Activated CD4-positive, alpha-beta T cell treated with anti-CD3 and anti-CD28 coated beads, Interleukin-2, amount 10 ng/mL, durations not matched to agents 7 days and 5 days (primary cell): ENCODE measurements at places on chromosomes 13 and 19. TPM values are rescaled to one million over a fixed set of nuclear protein-coding genes. Genes with fewer than 3 reads are reported as not detected.

GRCh38 chr13:48839171-48839570 is 136.5 kb upstream of the FNDC3A start:
- no peak for DNase-seq

DNA sequence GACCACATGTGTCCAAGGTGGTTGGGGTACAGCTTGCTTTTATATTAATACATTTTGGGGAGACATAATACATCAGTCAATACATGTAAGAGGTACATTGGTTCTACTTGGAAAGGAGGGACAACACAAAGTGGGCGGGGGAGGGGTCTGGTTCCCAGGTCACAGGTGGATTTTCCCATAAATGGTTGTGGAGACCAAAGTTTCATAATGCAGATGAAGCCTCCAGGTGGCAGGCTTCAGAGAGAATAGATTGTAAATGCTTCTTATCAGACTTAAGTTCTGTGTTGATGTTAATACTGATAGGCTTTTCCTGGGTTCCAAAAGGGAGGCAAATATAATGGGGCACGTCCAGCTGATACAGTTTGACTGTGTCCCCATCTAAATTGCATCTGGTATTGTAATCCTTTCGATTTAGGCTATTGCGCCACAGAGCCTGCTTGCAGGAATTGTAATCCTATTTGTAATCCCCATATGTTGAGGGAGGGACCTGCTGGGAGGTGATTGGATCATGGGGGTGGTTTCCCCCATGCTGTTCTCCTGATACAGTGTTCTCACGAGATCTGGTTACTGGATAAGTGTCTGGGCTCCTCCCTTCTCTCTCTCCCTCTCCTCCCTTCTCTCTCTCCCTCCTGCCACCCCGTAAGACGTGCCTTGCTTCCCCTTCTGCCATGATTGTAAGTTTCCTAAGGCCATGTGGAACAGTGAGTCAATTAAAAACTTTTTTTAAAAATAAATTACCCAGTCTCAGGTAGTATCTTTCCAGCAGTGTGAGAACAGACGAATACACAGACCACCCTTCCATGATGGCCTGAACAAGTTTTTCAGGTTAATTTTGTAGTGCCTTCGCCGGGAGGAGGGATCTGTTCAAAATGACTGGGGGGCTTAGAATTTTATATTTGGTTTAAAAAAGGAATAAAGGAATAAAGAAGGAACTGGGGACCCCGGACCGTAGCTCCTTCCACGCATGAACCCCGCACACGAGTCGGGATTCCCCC is 44.9 kb downstream of the ZNF823 start:
- DNase-seq: no peak

GRCh38 chr19:21585281-21585890 is 80.0 kb downstream of the ZNF429 start:
- no peak for DNase-seq

GRCh38 chr13:73958657-73959397 is 175.4 kb downstream of the KLF12 start:
- no peak for DNase-seq

ZNF284 gene
- total RNA-seq: 2.1 TPM

PSG7 gene
- not detected for total RNA-seq
